ENCODE measurements at places on chromosomes 16 and 17.

DNA sequence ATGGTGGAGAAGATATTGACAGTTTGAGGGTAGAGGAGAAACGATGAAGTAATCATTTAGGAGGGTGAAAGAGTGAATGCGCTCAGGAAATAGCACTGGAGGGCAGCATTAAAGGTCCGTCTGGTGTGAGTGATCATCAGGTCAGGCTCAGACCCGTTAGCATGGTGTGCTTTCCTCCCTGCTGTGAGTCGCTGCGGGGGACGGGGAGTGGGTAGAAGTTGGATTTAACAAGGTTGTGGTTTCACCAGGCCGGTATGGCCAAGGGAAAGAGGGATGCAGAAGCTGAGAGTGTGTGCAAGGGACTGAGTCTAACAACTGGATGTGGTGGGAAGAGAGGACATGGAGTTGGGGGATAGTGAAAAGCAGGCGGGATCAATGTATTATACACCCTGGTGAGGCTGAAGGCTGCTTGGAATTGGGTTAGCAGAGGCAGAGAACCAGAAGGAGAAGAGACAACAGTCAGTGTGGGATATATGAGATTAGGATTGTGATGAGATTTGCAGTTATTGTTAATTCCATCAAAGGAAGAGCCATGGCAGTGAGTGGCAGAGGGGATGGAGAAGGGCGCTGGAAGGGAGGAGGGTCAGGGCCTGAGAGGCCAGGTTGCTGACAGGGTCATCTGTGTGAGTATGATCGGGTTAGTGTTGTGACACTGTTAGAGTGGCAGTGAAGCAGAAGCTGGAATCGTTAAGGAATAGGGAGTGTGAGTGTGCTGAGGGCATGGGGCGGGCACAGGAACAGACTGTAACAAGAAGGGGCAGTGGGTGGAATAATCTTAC is 59.0 kb upstream of the TBX2 start:
- no peak for DNase-seq

DNA sequence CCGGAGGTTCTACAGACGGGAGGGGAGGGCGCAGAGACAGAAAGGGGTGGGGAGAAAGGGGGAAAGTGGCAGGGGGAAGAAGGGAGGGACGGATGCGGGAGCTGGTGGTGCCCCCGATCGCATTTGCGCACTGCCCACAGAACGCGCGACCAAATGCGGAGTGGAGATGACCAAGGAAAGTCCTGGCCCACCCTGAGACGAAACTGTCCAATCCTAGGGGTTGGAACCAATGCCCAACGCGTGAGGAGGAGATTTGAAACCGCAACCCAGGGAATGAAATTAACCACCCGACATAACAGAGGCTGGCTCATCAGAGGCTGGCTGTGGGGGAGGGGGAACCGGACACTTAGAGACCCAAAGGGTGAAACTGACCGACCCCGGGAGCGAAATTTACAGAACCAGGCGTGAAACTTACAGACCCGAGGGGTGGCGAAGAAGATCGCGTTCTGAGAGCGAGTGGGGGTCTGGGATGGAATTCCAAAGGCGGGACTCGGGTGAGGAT is 1.4 kb downstream of the HES7 start:
- no peak for DNase-seq

- DNase-seq = no peak
Measured at GRCh38 chr16:9374061-9374460, 282.6 kb downstream of the HAPSTR1 start.

- no peak for DNase-seq
Measured at GRCh38 chr17:2943981-2944380, 119.4 kb downstream of the OR1D5 start.

DNA sequence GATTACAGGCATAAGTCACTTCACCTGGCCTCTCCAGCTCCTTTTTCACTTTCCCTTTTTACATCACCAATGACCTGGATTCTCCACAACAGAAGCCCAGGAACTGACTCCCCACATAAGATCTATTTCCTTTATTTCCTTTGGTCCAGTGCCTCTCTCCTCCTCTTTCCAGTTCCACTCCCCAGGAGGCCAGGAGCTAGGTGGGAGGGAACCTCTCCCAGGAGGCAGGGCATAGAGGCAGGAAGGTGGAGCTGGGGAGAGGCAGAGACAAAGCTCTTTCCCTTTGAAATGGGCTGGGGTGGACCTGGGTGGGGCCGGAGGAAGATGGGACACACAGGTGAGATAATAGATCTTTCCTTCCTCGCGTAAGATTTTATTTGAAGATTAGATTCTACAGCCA is 318.3 kb upstream of the TNRC6C start:
- no peak for DNase-seq

- no peak for DNase-seq
Measured at GRCh38 chr16:86040496-86040895, 141.5 kb downstream of the IRF8 start.

DNA sequence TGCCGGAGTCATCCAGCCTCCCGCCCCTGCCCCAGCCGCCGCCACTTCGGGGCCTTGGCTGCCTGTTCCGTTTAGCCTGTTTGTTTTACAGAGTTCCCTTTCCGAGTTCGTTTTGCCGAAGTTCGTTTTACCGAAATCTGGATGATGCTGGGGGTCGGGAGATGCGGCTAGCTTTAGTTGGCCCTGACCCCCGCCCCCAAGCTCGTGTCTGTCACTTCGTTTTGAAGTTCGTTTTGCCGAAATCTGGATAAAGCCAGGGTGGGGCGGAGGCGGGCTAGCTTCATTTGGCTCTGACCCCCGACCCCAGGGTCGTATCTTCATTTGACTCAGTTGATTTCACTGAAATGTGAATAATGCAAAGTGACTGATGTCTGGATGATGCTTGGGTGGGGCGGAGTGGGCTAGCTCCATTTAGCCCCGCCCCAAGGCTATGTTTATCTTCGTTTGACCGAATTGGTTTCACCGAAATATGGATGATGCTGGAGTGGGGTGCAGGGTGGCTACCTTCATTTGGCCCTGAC is 591 bp downstream of the PSMD7 start:
- DNase-seq = no peak

DNA sequence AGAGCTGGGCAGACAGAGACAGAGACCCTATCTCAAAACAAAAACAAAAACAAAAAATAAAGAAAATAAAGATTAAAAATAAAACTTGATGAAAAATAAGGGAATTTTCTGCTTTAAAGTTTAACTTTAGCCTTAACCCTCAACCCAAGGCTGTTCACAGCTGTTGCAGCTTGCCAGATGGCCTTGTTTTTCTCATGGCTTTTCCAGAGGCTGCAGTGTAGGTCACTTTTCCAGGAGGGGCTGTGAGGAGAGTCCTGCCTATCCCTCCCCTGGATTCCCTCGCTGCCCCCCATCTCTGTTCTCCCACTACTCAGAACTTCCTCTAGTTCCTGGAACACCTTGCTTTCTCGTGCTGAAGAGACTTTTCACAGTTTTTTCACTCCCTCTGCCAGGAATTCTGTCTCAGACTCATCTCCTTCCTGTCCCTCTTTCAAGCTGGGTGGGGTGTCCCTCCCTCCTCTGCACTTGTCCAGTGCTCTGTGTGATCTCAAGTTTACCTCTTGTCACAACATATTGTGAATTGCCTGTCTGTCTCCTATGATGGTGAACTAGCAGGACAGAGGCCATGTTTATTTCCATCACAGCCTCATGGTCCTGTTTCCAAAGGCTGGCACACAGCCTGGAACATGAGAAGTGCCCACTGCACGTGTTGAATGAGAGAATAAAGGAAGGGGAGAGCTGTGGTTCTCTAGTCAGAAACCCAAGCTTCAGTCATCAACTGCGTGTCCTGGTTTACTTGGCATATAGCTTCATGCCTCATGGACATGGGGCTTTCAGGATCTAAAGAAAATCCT is 69.9 kb upstream of the MSI2 start:
- no peak for DNase-seq

- DNase-seq = no peak
Measured at GRCh38 chr16:55562936-55563335, 3.5 kb upstream of the CAPNS2 start.

GRCh38 chr17:75271233-75271954 is 363 bp upstream of the MIF4GD start:
- peak; percentile 64 for DNase-seq

- DNase-seq = no peak
Measured at GRCh38 chr16:648071-648780, 939 bp upstream of the WDR90 start.

DNA sequence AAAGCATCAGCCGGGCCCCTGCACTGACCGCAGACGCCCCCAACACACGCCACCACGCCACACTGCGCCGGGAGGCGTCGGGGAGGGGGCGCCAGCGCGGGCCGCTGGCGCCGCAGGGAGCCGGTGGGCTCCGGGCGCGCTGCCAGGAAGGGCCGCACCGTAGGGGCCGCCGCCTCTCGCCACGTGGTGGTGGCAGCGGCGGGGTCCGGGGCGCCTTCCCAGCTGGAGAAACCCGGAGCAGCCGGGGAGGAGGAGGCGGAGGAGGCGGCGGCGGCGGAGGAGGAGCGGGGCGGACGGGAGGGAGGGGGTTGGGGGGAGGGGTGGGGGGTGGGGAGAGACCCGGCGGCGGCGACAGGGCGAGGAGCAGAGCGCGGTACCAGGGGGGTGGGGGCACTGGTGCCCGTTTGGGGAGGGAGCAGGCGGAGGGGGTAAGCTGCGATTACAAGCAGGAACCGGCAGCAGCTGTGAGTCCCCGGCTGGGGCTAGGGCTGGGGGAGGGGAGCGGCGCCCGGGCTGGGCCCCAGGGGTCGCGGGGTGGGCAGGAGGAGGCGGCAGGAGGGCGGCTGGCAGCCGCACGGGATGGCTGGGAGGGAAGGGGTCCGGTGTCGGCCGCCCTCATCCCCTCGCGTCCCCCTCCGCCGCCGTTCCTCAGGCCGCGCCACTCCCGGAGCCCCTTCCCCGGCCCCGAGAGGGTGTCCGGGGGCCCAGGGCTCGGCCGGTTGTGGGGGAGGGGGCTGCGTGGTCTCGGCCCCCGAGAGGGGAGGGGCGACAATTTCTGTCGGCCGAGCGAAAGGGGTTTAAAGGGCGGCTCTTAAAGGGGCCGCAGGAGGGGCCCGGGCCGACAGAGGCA is at the start of gene TBKBP1:
TBKBP1 (plus strand) TSS at position 431 of the 850 bp plus-strand sequence. CDS start 1,952 bp downstream, outside the sequence.
- peak; percentile 35 for DNase-seq

DNA sequence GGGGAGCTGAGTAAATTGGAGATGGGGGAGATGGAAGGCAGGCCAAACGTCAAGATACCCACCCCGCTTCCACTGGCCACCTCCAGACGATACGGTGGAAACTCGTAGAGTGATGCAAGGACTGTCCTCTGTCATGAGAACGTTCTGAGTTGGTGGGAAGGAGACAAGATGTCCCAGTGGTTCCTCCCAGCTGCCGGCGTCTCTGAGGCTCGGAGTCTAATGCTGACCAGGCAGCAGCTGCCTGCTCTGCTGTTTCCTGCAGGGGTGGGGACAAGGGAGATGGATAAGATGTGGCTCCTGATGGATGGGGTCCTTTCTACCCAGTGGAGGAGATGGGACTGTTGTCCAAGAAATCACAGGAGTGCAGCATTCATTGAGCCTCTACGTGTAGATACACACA is 28.2 kb upstream of the C1QL1 start:
- DNase-seq = no peak

- peak; percentile 34 for DNase-seq
Measured at GRCh38 chr16:67942200-67942509, 1.8 kb downstream of the LCAT start.

Data from dorsolateral prefrontal cortex (tissue), 122 donors.